ENCODE measurements at places on chromosomes 6 and 20.

DNA sequence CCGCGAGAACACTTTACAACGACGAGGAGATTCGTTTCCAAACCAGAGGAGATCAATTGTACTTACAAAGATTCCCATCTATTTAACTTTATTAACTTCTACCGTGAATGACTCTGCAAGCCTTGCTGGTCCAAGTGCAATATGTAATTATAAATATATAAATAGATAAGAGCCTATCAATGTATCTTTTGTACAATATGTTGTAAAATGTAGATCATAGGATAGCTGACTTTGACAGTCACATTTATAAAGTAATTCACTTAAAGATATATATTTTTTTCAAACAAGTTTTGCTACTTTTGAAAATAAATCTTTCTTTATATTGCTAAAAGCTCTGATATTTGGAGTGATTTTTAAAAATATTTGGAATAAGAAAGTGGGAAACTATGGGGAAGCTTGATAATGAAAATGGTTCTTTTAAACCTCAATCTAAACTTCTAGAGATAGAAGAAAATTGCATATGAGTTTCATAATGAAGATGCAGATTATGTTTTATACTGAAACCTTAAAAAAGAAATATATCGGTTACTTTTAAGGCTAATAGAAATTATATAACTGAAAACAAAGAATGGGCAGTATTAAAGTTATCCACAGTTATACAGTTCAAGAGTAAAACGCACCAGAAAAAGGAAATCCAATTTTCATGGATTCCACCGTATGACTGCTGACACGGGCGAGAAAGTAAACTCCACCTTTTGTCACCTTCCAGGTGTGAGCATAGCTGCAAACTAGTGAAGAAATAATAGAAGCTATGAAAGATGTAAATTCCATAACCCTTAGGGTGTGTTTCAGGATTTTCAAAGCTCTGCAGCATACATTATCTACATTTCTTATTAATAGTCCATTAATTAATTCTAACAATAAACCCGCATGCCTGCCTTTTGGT is 3.3 kb downstream of the TCF21 start:
- DNase-seq, result no peak

GRCh38 chr6:116159782-116160524 is 34.0 kb upstream of the COL10A1 start:
- peak; percentile 80 for DNase-seq

- peak; percentile 89 for DNase-seq
These were observed 65.5 kb downstream of the SYNJ2 start for GRCh38 chr6:158047127-158047518.

DNA sequence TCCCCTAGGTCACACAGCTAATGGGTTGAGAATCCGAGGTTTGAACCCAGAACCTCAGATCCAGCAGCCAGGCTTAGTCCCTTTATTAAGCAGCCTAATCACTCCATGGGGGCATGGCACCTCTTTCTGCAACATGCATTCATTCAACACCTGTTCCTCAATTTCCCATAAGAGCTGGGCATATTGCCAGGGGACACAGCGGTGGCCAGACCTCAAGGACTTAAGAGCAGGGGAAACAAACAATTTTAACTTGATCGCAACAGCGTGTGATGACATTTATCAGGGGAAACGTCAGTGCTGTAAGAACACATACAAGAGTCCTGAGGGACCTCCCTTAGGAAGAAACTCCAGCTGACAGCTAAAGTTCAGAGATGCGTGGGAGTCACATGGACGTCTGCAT is 267.4 kb upstream of the CDH4 start:
- no peak for DNase-seq

GRCh38 chr6:52045481-52045880 is 41.9 kb downstream of the PKHD1 start:
- no peak for DNase-seq

GRCh38 chr6:95767897-95768463 is 190.6 kb downstream of the MANEA start:
- DNase-seq, result no peak

GRCh38 chr20:15756002-15756753 is 817.1 kb downstream of the KIF16B start:
- no peak for DNase-seq

GRCh38 chr20:58136149-58136484 is 92.3 kb downstream of the ANKRD60 start:
- DNase-seq, result peak; percentile 17
